ENCODE measurements at places on chromosomes 1 and 21.

DNA sequence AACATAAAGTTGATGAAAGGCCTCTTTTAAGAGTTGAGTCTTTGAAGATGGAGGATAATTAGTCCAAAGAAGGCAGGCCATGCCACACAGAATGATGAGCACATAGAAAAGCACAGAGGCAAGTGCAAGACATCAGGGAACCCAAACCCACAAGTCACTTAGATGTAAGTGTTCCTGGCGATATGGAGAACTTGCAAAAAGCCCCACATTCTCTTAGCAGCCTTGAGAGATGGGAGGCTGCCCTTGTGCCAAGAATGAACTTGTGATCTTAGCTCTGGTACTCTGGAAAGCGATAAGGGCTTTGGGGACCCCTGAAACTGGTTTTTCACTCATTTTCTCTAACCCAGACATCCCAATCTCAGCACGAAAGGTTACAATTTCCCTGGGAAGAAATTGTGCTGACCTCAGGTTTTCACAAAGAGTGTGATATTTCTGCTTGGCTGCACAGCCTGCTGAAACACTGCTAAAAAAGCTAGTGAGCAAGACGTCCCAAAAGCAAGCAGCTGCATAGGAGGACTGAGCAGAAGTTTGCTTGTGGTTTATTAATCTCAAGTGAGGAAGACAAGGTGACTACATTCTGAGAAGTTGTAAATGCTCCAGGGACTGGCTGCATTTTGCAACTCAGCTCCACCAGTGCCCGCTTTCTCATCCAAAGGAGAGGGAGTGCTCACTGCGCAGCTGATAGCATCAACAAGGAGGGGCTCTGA is 496.9 kb upstream of the CAMK1G start:
- no peak for DNase-seq

- DNase-seq = no peak
Observed at GRCh38 chr1:244350027-244350426, 101.7 kb downstream of the ADSS2 start.

GRCh38 chr1:183022202-183023145 is 746 bp upstream of the LAMC1 start:
- no peak for DNase-seq

DNA sequence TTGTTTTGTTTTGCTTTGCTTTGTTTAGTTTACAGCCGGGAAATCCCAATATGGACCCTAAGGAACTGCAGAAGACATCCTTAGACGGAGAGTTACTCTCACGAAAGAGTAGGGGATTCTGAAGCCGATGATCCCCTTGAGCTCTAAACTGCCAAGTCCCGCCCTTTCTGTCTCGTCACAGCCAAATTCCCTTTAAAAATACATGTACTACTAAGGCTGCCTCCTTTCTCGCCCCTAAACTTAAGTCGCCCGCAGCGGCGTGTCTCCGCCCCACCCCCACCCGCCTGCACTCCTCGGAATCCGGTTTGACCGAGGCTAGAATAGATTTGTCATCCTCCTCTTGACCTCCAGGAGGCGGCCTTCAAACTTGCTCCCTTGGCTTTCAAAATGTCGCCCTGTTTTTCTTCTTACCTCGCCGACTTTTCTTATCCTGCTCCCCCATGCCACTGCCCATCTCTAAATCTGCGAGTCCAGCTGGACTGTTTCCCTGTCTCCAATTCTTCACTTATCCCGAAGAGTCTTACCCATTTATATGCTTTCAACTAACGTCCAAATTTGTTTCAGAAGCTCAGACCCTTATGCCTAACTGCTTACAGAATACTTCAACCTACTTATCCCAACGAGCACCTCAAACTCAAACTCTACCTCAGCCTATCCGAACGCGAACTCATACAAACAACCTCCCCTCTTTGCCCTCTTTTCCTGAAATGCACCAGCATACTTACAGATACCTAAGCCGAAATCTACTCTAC is 10.9 kb upstream of the BOLA1 start:
- peak; percentile 31 for DNase-seq

DNA sequence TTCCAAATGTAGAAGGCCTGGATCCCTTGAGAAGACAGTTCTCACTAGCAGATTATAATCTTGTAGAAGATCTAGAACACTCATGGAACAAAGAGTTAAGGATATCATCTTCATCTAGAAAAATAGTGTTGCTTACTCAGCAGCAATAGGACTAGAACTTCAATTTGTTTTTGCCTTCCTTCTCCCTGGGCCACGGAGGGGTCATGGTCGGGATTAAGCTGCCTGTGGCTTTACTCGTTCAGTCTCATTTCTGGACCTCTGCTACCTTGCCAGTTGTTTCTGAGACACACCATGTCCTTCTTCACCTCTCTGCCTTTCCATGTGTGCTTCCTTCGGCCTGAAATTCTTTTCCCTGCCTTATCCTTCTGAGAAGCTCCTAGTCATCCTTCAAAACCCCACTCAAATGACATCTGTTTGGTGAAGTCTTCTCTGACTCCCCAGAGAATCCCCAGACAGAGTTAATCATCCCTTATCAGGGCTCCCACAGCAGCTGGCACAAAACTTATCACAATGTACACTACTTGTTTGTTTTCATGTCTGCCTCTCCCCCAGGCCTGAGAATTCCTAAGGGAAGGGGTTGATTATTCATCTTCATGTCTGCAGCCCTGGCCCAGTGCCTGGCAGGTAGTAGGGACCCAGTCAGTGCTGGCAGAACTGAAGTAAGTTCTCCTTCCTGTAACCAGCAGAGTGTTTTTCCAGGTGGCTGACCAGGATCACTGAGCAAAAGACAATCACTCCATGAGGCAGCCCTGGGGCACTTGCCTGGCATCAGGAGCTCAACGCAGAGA is 15.5 kb upstream of the SNX27 start:
- DNase-seq = no peak

- no peak for DNase-seq
Observed at GRCh38 chr1:41428738-41429640, 55.5 kb downstream of the EDN2 start.

DNA sequence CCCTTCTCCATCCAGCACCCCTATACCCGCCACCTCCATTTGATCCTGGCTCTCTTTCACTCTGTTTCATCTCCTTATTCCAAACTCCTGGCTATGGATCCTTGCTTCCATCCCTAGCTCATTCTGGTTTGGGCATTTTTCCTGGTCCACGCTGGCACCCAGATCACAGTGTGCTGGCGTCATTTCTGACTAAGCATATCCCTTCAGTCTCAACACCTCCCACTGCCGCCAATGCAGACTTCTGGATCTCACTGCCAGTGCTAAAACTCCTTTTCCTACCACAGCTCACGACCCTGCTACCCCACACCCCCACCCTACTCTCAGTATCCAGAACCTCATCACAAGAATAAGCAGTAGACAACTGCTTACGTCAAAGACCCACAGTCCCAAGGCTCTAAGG is 16.3 kb downstream of the SEC16B start:
- DNase-seq = no peak

- DNase-seq = no peak
Observed at GRCh38 chr1:160436966-160437365, 36.6 kb downstream of the VANGL2 start.

GRCh38 chr1:153796786-153797659 is 21.8 kb downstream of the SLC27A3 start:
- peak; percentile 70 for DNase-seq

- no peak for DNase-seq
Observed at GRCh38 chr1:161251579-161251978, 7.0 kb upstream of the PCP4L1 start.

GRCh38 chr1:107820801-107821200 is 144.2 kb downstream of the VAV3 start:
- DNase-seq = no peak

Data from stimulated activated CD4-positive, alpha-beta T cell treated with anti-CD3 and anti-CD28 coated beads, Interleukin-1b, Interleukin-23, amount 100 ng/mL, for 1 hour (primary cell).